ENCODE measurements at places on chromosomes 5 and 9. TPM values are rescaled to one million over a fixed set of nuclear protein-coding genes. Genes with fewer than 3 reads are reported as not detected.

MATR3 gene
- total RNA-seq, result 255 TPM

DNA sequence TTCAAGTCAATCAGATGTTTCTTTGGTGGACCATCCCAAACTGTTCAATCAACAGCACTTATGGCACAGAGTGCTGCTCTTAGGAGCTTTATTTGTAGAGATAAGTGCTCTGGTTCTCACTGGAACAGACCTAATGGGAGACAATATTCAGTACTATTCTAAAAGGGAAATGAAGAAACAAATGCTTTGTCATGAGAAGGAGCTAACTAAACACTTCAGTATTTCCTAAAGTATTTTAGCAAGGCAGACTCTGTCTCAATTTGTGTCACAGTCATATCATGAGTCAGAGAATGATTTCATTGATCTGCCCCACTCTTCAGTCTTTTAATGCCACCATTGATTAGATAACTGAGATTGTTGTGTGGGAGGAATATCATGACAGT is 175.3 kb downstream of the SLF1 start:
- no peak for DNase-seq
- no peaks in the 10 kb centered on the region for H3K36me3 ChIP-seq
- H3K4me1 ChIP-seq, result no peaks in the 10 kb centered on the region
- H3K4me3 ChIP-seq, result no peak overlapping the region
- no peak overlapping the region for H3K27ac ChIP-seq

DNA sequence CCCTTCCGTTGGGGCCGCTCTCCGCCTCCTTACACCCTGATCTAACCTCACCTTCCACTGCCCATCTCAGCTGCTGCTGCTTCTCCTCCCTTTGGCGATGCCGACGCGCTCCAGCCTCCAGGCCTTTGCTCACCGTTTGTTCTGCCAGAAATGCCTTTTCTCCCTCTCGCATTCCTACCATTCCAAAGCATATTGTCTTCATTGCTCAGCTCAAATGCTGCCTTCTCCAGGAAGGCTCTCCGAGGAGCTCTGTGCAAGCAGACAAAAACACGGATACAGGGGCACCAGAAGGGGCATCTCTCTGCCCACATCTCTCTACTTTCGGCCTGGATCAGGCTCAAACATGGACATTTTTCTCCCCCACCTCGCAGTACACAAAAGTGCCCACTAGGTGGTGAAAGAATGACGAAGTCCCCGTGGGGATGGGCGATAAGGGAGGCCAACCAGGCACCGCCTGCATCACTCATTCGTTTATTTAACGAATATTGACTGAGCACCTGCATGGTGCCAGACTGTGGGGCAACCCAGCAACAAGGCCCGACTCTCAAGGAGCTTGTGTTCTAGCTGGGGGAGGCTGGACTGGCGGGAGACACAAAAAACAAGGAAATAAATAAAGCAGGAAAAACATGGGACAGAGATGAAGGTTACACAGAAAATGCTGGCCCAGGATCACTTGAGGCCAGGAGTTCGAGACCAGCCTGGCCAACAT is 7.3 kb upstream of the GRHPR start:
- no peaks in the 10 kb centered on the region for H3K36me3 ChIP-seq
- peak; percentile 71 for DNase-seq
- H3K4me3 ChIP-seq, result no peak overlapping the region
- H3K4me1 ChIP-seq, result peaks cover 35% of the 10 kb centered on the region
- no peaks in the 10 kb centered on the region for H3K27me3 ChIP-seq
- H3K27ac ChIP-seq, result no peak overlapping the region

KIF4B gene
- under 0.01 TPM for total RNA-seq

TOPORS gene
- 19.8 TPM for total RNA-seq

DNA sequence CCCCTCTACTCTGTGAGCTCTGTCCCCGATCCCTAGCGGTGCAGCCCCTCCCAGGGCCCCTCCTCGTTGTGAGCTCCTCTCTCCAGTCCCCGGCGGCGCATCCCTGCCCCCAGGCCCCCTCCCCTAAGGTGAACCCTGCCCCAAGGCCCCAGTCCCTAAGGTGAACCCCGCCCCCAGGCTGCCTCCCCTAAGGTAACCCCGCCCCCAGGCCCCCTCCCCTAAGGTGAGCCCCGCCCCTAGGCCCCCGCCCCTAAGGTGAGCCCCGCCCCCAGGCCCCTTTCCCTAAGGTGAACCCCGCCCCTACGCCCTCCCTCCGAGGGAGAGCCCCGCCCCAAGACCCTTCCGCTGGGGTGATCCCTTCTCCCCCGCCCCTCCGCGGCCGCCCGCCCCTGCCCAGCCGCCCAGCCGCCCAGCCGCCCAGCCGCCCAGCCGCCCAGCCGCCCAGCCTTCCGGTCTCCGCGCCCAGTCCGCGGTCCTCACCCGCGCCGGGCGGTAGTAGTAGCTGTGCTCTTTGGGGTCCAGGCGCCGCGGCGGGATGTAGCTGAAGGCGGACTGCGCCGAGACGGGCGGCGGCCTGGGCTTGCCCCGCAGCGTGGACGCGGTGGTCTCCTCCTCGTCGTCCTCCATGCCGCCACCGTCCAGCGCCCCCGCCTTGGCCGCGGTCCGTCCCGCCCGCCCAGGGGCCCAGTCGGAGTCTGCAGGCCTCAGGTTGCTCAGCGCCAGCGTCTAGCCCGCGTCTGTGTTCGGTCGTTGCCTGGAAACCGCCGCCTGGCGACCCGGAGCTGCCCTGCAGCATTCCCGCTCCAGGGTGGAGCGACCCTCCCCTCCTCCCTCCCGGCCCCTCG is at the start of gene CFAP90:
Gene CFAP90, minus strand, starts transcription at position 739 of the 845 bp plus-strand sequence. Its CDS starts 112 bp downstream, at position 627.
- peaks cover 15% of the 10 kb centered on the region for H3K4me1 ChIP-seq
- no peak within 1 kb of the TSS for H3K27ac ChIP-seq
- peak within 1 kb of the TSS; percentile 37 for H3K4me3 ChIP-seq
- peak; percentile 76 for DNase-seq

SPATA31D4 gene
- not detected for total RNA-seq

GRCh38 chr9:128416432-128417019 is 4.1 kb upstream of the CERCAM start:
- H3K4me1 ChIP-seq, result peaks cover 33% of the 10 kb centered on the region
- H3K4me3 ChIP-seq, result no peak overlapping the region

SLC6A7 gene
- total RNA-seq, result 0.35 TPM

- peaks cover 13% of the 10 kb centered on the region for H3K4me1 ChIP-seq
- peak overlapping the region; percentile 76 for H3K4me3 ChIP-seq
- no peaks in the 10 kb centered on the region for H3K36me3 ChIP-seq
- no peak for DNase-seq
- peak overlapping the region; percentile 35 for H3K27ac ChIP-seq
These were observed 977 bp upstream of the PAM start for GRCh38 chr5:102753889-102754766.

DNA sequence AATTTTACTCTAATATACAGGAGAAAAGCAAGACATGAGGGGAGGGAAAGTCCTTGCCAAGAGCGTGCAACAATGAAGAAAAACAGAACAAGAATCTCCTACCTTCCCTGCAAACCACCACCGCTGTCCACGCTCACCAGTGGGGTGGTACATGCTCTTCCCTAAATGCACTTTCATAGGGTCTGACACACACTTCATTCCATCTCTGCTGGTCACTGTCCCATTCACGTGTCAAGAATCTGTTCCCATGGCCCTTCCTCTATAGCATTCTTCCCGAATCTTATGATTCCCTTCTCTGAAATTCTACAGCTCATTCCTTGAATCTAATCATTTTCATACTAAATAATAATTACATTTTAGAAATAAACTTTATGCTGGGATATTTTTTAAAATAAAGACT is 11.4 kb upstream of the DNAH5 start:
- no peak overlapping the region for H3K27ac ChIP-seq
- no peak overlapping the region for H3K4me3 ChIP-seq
- no peak for DNase-seq
- H3K4me1 ChIP-seq, result no peaks in the 10 kb centered on the region
- H3K27me3 ChIP-seq, result no peaks in the 10 kb centered on the region

DPYSL3 gene
- total RNA-seq, result 87.5 TPM

DNA sequence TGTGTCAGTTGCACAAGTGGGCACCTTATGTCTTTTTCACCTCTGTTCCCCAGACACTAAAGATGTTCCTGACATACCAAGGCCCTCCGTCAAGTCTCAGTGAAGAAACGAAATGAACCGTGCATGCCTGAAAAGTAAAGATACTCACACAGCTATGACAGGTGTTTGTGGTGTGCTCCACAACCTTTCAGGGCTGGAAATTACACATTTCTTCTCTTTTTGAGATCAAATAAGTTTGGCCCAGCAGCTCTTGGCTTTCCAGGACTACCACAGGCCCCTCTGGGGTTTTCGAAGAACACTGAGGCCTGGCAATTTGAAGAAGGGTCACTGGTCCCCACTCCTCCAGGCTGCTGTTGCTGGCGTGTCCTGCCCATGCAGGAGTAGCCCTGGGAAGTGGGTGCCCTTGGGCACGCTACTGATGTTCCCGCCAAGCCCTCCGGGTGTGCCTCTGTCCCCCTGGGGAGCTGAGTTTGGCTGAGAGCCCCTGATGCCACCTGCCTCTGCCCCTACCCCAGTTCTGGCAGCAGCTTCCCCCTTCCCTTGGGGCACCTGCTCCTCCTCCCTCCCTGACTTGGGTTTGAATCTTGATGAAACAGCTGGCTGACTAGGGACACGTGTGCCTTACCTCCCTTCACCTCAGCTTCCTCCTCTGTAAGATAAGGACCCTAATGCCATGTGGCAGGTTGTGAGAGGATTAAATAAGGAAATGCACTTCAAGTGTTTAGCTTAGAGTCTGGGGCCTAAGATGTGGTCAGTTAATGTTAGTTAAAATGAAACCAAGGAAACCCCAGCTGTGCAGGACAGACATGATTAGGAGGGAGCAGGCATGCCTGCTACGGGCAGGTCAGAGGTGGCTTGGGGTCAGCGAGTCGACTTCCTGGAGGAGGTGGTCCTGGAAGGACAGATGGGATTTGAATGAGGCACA is 49.1 kb upstream of the GADD45G start:
- H3K4me1 ChIP-seq, result no peaks in the 10 kb centered on the region
- no peaks in the 10 kb centered on the region for H3K36me3 ChIP-seq
